ENCODE measurements at places on chromosomes 7 and 10.

GRCh38 chr7:13846386-13846785, 143.1 kb downstream of the ETV1 start:
- DNase-seq: peak; percentile 35

- DNase-seq: no peak
These were observed 17.7 kb downstream of the ABCA13 start for GRCh38 chr7:48188776-48189520.

GRCh38 chr7:1924258-1924817, 254.3 kb downstream of the ELFN1 start:
- DNase-seq: peak; percentile 93

- no peak for DNase-seq
These were observed 191.9 kb upstream of the PPP1R3A start for GRCh38 chr7:114110666-114111065.

DNA sequence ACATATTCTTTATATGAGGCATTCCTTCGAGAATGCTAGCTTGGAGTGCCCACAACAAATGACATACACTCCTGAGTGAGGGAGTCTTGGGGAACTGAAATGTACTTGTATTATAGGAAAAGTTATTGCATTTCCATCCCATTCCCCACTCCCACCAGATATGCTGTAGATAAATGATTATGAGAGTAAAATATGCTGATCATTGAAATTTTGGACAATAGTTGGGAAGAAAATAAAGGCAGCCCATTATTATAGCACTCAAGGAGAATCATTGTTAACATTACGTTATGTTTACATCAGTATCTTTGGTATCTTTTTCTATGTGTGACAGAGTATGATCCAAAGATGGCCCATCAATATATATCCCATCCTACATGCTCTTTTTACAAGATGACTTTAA, 194.4 kb downstream of the GATA3 start:
- no peak for DNase-seq

- DNase-seq: peak; percentile 51
These were observed 15.9 kb downstream of the CAMK2B start for GRCh38 chr7:44309271-44310091.
